Activated naive CD8-positive, alpha-beta T cell treated with anti-CD3 and anti-CD28 coated beads, Interleukin-2, amount 50 U/mL, for 24 hours (primary cell): ENCODE measurements at places on chromosomes 5 and 9.

- DNase-seq = no peak
- H3K27me3 ChIP-seq = peaks cover 18% of the 10 kb centered on the region
- H3K4me3 ChIP-seq = no peak overlapping the region
- H3K4me1 ChIP-seq = no peaks in the 10 kb centered on the region
- no peak overlapping the region for H3K27ac ChIP-seq
Observed at GRCh38 chr5:73393611-73394489, 54.7 kb downstream of the FOXD1 start.

DNA sequence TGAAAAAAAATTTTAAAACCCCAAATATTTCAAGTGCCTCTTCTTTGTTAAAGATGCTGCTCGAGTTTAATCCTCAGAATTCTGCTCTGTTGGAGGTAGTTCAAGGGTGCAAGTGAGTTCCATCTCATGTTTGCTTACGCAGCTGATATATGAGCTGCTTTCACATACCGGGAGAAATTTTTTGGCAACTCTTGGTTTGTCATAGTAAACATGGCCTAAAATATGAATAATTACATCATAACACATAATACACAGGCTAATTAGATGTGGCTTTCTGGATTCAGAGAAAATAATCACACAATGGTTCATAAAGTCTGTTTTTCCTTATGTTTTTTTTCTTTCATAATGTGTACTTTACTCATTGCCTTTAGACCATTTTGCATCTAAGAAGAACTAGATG is 1134.1 kb downstream of the PTPRD start:
- no peaks in the 10 kb centered on the region for H3K4me1 ChIP-seq
- H3K27ac ChIP-seq = no peak overlapping the region
- H3K4me3 ChIP-seq = no peak overlapping the region

- peaks cover 10% of the 10 kb centered on the region for H3K36me3 ChIP-seq
- H3K4me1 ChIP-seq = peaks cover 19% of the 10 kb centered on the region
- DNase-seq = no peak
- no peak overlapping the region for H3K4me3 ChIP-seq
Observed at GRCh38 chr9:136754059-136754572, 3.9 kb downstream of the LCN8 start.

DNA sequence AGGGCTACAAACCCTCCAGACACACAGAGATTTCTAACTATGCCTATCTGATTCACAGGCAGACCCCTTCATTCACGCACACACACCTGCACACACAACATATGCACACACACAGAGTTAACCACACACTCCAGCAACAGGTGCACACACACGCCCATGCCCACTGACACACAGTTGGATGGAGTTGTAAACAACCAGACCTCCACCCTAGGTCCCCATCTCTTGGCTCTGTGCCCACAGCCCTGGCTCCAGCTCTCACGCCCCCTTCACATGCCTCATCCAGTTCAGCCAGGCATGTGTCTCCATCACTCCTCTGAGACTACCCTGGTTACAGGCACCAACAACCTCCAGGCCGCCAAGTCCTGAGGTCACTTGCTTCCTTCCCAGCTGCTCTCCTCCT is 61.1 kb downstream of the PSD2 start:
- no peaks in the 10 kb centered on the region for H3K4me1 ChIP-seq
- no peaks in the 10 kb centered on the region for H3K36me3 ChIP-seq
- no peak for DNase-seq
- no peak overlapping the region for H3K4me3 ChIP-seq
- no peaks in the 10 kb centered on the region for H3K27me3 ChIP-seq

GRCh38 chr9:75591972-75592371 is 298.5 kb upstream of the PCSK5 start:
- H3K4me3 ChIP-seq = no peak overlapping the region
- no peaks in the 10 kb centered on the region for H3K36me3 ChIP-seq
- no peaks in the 10 kb centered on the region for H3K4me1 ChIP-seq
- peaks cover 4% of the 10 kb centered on the region for H3K27me3 ChIP-seq
- no peak for DNase-seq

- no peaks in the 10 kb centered on the region for H3K27me3 ChIP-seq
- no peak overlapping the region for H3K4me3 ChIP-seq
- no peaks in the 10 kb centered on the region for H3K4me1 ChIP-seq
- DNase-seq = no peak
Observed at GRCh38 chr5:124998520-124998919, 252.1 kb upstream of the ZNF608 start.

- H3K4me3 ChIP-seq = no peak overlapping the region
- no peak overlapping the region for H3K27ac ChIP-seq
- H3K4me1 ChIP-seq = no peaks in the 10 kb centered on the region
- H3K27me3 ChIP-seq = peaks cover 6% of the 10 kb centered on the region
- no peak for DNase-seq
Observed at GRCh38 chr5:171498166-171498565, 78.7 kb downstream of the FGF18 start.

DNA sequence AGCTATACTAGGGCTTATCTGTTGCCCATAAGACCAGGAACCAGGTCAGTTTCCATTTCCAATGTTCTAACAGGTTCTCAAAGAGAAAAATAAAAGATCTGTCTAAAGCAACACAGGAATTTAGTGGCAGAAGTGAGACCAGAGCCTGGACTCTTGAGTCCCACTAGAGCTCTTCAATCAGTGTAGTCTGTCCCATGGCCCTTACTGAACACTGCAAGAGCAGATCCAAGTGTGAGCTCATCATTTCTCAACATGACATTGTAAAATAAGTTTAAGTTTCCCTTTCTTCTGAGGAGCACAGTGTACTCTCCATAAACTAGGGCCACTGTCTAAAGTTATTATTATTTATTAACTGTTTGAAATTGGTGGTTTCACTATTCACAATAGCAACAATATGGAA is 8.6 kb upstream of the PAPPA start:
- H3K4me1 ChIP-seq = no peaks in the 10 kb centered on the region
- no peak overlapping the region for H3K27ac ChIP-seq
- H3K36me3 ChIP-seq = no peaks in the 10 kb centered on the region
- H3K4me3 ChIP-seq = no peak overlapping the region
- H3K27me3 ChIP-seq = peaks cover 19% of the 10 kb centered on the region

- H3K27ac ChIP-seq = no peak overlapping the region
- no peaks in the 10 kb centered on the region for H3K27me3 ChIP-seq
- no peak for DNase-seq
- no peak overlapping the region for H3K4me3 ChIP-seq
Observed at GRCh38 chr5:137252512-137252911, 246.6 kb downstream of the SPOCK1 start.

DNA sequence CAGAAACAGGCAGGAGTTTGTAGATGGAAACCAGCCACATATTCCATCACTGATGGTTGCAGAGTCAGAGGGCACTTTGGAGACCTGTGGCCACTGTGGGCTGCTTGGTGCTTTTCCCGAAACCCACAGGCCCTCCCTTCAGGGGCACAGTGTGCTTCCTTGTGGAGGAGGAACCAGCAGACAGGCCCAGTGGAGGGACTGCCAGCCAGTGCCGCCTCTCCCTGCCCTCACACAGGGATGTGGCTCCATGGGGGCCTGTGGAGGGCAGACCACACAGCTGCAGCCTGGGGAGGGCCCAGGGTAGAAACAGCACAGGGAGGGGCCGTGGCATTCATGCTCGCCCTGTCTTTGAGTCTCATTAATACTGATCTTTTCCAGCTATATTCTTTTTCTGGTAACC is 35.2 kb downstream of the CEP72 start:
- peaks cover 2% of the 10 kb centered on the region for H3K4me1 ChIP-seq
- no peak overlapping the region for H3K4me3 ChIP-seq
- peaks cover 18% of the 10 kb centered on the region for H3K36me3 ChIP-seq
- no peak overlapping the region for H3K27ac ChIP-seq
- H3K27me3 ChIP-seq = no peaks in the 10 kb centered on the region
- DNase-seq = no peak

DNA sequence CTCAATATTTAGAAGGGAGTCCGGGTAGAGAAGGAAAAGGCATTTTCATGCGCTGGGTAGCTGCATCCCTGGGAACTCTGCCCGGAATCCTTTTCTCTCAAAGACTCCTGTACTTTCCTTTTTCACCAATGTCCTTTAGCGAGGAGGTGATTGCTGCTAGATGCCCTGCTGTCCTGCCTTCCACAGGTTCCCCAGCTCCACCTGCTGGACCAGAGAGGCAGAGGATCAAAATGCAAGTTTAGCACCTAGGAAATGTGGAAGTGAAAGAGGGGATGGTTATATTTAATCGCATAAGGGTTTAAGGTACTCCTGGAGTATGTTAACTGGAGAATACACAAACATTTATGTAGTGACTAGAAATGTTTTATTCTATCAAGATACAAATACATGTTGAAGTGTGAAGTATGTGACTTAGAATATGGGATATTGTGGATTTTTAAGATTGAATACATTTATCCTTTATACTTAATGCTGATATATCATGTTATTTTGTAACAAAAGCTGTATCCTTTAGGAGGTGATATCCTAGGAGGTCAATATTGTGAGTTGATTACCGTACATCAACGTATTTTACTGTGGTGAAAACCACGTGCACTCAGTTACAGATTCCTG is 145.7 kb downstream of the ARHGAP26 start:
- no peak overlapping the region for H3K27ac ChIP-seq
- peaks cover 4% of the 10 kb centered on the region for H3K36me3 ChIP-seq
- DNase-seq = no peak
- no peaks in the 10 kb centered on the region for H3K4me1 ChIP-seq
- H3K4me3 ChIP-seq = no peak overlapping the region

- H3K36me3 ChIP-seq = no peaks in the 10 kb centered on the region
- no peaks in the 10 kb centered on the region for H3K27me3 ChIP-seq
- peaks cover 2% of the 10 kb centered on the region for H3K4me1 ChIP-seq
- H3K4me3 ChIP-seq = no peak overlapping the region
Observed at GRCh38 chr5:128014578-128014977, 69.0 kb upstream of the SLC12A2 start.

DNA sequence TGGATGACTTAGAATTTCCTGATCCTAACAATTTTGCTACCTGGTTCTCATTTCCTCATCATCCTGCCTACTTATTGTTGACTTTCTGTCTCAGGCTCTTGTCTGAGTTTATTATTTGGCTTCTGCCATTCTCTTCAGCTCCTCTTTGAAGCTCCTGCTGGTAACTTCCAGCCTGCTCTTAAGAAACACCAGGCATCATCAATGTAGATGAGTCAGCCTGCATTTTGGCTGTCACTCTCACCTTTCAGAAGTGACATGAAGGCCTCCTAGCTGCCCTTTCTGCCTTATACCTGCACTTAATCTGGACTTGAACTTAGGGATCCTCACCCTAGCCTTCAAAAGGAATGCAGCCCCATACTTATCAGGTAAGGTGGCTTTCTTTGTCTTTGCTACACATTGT is 551.8 kb upstream of the ZNF608 start:
- no peaks in the 10 kb centered on the region for H3K27me3 ChIP-seq
- no peak for DNase-seq
- no peaks in the 10 kb centered on the region for H3K4me1 ChIP-seq
- no peak overlapping the region for H3K4me3 ChIP-seq
- no peaks in the 10 kb centered on the region for H3K36me3 ChIP-seq
- H3K27ac ChIP-seq = no peak overlapping the region

GRCh38 chr9:136960212-136960937 is 8.3 kb downstream of the LCN12 start:
- H3K36me3 ChIP-seq = peaks cover 2% of the 10 kb centered on the region
- H3K27ac ChIP-seq = no peak overlapping the region
- H3K4me3 ChIP-seq = no peak overlapping the region

DNA sequence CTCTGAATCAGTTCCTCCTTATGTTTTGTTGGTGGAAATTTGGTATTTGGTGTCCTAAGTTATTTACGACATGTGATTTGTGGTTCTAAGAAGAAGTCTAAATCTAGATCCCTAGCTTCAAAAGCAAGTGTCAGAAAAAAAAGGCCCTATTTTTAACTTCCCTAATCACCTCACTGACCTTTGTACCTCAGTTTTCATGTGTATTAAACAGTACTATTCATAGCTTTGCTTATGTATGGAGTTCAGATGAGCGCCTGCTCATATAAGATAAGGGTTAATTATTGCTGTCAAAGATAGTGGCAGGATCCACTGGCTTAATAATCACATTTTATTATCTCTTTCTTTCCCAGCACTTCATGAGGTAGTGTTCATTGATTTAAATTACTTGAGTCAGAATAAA is 318.2 kb downstream of the PARP8 start:
- no peak overlapping the region for H3K27ac ChIP-seq
- H3K4me1 ChIP-seq = no peaks in the 10 kb centered on the region

- no peaks in the 10 kb centered on the region for H3K36me3 ChIP-seq
- peak overlapping the region; percentile 49 for H3K4me3 ChIP-seq
- DNase-seq = no peak
- H3K27ac ChIP-seq = no peak overlapping the region
Observed at GRCh38 chr5:137887831-137888230, 1.4 kb upstream of the PKD2L2 start.

GRCh38 chr9:38309324-38310195 is 82.9 kb upstream of the ALDH1B1 start:
- no peaks in the 10 kb centered on the region for H3K4me1 ChIP-seq
- DNase-seq = no peak
- H3K36me3 ChIP-seq = no peaks in the 10 kb centered on the region
- no peak overlapping the region for H3K4me3 ChIP-seq
- H3K27ac ChIP-seq = no peak overlapping the region
- H3K27me3 ChIP-seq = peaks cover 9% of the 10 kb centered on the region

GRCh38 chr5:173530547-173530946 is 85.9 kb downstream of the BOD1 start:
- DNase-seq = no peak
- H3K36me3 ChIP-seq = no peaks in the 10 kb centered on the region
- no peaks in the 10 kb centered on the region for H3K4me1 ChIP-seq
- H3K27me3 ChIP-seq = peaks cover 4% of the 10 kb centered on the region
- H3K27ac ChIP-seq = no peak overlapping the region
